Stimulated activated CD8-positive, alpha-beta memory T cell treated with anti-CD3 and anti-CD28 coated beads, Interleukin-7, amount 100 ng/mL, for 24 hours (primary cell): ENCODE measurements at places on chromosomes 1 and 21.

DNA sequence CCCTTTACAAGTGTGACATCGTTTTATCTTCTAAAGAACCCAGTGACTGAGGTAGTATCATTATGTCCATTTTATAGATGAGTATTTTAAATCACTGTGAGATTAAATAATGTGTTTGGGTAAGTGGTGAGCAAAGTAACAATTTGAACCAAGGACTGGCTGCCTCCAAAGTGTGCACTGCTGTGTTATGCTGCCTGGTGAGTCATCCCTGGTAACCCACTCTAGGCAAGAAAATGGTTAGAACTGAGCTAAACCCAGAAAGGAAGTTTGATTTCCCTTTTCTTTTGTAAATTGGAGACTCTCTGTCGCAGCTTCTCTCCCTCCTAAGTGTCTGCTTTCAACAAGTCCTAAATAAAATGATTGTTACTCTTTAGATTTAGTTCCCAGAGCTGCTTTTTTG lies 342.8 kb upstream of the KAZN start:
- no peak for DNase-seq

GRCh38 chr1:7281821-7282220 lies 489.3 kb upstream of the VAMP3 start:
- no peak for DNase-seq

DNA sequence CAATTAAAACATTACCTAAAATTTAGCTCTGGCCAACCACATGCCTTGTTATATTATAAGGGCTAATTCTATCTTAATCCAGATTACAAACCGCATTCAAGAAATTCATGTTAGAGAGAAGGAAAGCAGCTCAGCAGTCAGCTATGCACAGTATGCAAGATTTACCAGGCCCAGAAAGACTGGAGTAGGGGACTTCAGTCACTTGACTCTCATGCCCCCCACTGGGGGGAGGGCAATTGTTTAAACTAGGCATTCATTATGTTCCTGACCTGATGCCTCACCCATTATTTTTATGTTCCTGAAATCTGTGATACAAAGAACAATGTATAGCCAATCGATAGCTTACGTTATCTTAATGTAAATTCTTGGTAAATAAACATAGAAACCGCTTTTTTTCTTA lies 96.9 kb downstream of the ZNF644 start:
- DNase-seq = no peak

DNA sequence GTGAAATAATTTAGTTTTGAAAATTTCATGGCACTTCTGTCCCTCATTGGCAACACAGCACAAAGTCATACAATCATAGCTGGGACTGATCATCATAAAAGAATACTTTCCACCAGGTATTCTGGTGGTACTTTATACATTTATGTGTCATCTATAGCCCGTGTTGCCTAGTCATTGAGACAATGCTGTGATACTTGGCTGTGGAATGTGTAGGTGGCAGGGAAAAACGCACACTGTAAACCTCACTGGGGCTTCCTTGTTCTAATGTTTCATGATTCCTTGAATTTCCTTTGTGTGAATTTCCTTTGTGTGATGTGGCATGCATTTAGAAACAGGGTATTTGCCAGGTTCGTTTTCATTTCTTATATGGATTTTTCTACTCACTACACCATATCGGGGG lies 118.3 kb downstream of the FMN2 start:
- DNase-seq = no peak

- peak; percentile 18 for DNase-seq
These were observed 46.1 kb upstream of the BACE2 start for GRCh38 chr21:41121785-41122415.

GRCh38 chr21:35025206-35026152 lies 23.6 kb downstream of the RUNX1 start:
- no peak for DNase-seq

DNA sequence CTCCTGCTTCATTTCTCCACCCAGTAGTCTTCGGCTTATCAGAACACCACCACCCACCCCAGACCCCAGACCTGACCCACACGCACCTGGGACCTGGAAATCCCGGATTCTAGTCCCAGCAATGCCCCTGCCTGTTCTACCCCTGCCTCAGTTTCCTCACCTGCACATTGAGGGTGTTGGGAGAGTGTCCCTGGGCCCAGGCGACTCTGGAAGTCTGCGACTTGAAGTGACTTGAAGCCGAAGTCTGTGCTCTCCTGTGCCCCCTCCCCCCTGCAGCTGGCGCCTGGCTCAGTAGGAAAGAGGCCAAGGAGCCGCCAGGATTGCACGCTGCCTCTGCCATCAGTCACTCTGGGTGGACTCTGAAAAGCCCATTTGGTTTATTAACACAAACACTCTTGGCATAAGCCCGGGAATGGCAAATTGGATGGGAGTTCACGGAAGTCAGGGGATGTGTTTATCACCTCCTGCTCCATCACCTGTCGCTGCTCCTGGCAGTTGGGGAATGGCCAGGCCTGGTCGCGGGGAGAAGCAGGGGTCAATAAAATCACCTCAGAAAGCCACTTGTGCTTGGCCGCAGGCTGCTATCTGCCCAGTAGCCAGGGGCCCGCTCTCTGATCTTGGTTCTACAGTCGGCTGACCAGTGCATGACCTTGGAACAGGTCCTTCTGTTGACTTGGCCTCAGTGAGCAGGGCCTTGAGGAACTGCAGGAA lies 132.7 kb downstream of the ACTL8 start:
- DNase-seq = no peak

DNA sequence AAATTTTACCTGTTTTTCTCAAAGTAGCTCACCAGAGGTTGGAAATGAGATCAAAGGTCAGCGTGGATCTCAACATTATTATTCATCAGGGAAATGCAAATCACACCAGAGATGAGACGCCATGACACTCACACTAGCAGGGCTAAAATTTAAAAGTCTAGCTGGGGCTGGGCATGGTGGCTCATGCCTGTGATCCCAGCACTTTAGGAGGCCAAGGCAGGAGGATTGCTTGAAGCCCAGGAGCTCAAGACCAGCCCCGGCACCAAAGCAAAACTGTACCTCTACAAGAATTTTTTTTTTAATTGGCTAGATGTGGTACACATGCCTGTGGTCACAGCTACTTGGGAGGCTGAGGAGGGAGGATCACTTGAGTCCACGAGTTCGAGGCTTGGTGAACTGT lies 41.4 kb upstream of the PCBP3 start:
- DNase-seq = no peak
